Stimulated activated CD8-positive, alpha-beta memory T cell treated with anti-CD3 and anti-CD28 coated beads, Interleukin-2, amount 100 ng/mL, for 48 hours (primary cell): ENCODE measurements at places on chromosomes 2 and 18.

- DNase-seq, result no peak
Measured at GRCh38 chr18:36108196-36108595, 20.9 kb downstream of the SLC39A6 start.

GRCh38 chr2:309148-309953, 21.5 kb upstream of the ALKAL2 start:
- DNase-seq, result no peak

DNA sequence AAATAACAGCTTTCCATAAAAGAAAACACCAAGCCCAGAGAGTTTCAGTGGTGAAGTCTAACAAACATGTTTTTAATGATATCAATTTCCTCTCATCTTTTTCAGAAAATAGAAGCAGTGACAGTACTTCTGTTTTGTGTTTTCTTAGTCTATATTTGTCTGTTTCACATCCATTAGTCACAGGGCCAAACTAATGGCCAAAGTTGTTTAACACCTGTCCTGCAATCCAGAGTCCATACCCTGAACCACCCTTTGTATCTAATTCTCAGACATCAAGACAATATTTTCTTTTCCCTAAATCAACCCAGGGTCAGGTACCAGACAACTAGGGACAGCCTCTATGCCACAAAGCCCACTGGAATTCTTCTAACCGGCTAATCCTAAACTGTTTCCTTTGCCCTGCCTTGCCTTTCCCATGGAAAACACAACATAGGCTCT, 25.9 kb downstream of the TMSB10 start:
- no peak for DNase-seq

GRCh38 chr18:34329840-34330239, 105.1 kb upstream of the NOL4 start:
- DNase-seq, result no peak

GRCh38 chr18:7775843-7776242, 208.7 kb downstream of the PTPRM start:
- no peak for DNase-seq

GRCh38 chr2:30871440-30871839, 64.2 kb upstream of the CAPN13 start:
- DNase-seq, result no peak

GRCh38 chr2:158234497-158234896, 132.8 kb downstream of the UPP2 start:
- no peak for DNase-seq

DNA sequence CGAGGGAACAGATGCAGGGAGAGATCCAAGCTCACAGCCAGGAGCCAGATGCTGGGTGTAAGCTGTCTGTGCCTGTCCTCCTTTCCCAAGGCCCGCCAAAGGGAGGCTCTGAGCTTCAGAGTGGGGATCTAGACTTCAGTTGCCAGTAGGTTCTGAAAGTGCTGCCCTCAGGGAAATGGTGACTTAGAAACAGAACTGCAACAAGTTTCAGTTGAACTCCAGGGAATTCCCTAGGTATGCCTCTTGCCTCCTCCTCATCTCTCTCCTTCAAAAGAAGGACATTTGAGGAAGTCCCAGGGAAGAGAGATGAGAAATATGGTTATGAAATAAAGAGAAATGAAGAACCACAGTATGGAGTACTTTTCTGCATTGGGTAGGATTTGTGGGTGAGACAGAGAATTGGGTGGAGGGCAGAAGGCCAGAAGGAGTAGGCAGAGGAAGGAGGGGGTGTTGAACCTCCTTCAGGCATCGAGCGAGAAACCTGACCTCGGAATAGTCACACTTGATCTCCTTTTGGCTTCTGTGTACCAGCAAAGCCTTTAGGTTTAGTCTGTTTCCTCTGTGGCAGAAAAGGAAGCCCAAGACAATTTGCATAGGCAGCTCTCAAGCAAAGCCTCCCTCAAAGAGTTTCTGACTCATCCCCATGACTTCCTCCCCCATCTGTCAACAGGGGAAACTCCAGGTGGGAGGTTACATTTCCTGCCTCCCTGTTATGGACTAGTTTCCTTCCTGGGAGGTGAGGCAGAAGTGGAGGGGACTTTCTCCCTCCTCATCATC, 45.7 kb downstream of the QPCT start:
- no peak for DNase-seq

- no peak for DNase-seq
Measured at GRCh38 chr2:190947141-190947540, 66.5 kb downstream of the GLS start.

GRCh38 chr18:24342347-24342746, 55.3 kb downstream of the OSBPL1A start:
- no peak for DNase-seq

DNA sequence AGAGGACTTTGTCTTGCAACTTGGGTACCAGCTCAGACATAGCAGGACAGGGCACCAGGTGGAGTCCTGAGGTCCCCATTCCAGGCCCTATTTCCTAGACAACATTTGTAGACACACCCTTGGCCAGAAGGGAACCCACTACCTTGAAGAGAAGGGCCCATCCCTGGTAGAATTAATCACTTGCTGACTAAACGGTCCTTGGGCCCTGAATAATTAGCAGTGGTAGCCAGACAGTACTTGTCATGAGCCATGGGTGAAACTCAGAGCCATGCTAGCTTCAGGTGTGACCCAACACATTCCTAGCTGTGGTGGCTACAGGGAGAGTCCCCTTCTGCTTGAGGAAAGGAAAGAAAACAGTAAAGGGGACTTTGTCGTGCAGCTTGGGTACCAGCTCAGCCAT, 28.5 kb upstream of the ACTR2 start:
- DNase-seq, result no peak

GRCh38 chr2:45883603-45884000, 232.1 kb downstream of the PRKCE start:
- no peak for DNase-seq

DNA sequence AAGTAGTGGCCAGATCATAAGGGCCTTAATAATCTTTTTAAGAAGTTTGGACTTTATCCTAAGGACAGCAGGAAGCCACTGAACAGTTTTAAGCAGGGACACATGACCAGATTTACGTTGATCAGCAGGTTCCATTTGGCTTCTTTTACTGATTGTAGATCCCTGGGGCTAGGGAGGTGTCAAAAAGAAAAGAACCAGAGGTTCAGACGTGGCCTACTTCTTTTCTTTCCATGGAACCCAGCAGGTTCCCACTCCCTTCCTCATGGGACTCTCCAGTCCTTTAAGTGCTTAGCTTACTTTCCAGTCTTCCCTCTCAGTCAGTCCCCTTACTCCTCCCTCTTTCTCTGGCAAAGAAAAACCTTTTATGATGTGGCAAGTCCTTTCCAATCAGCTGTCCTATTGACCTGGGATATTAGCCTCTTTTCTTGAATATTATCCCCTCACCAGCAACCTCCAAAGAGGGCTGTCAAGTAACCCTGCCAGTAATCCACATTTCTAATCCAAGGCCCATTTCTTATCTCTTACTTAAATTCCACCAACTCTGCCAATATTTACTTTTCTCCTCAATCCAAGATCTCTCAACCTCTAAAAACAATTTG, 33.5 kb downstream of the NHEJ1 start:
- no peak for DNase-seq

GRCh38 chr2:42931146-42931817, 138.9 kb upstream of the HAAO start:
- no peak for DNase-seq

DNA sequence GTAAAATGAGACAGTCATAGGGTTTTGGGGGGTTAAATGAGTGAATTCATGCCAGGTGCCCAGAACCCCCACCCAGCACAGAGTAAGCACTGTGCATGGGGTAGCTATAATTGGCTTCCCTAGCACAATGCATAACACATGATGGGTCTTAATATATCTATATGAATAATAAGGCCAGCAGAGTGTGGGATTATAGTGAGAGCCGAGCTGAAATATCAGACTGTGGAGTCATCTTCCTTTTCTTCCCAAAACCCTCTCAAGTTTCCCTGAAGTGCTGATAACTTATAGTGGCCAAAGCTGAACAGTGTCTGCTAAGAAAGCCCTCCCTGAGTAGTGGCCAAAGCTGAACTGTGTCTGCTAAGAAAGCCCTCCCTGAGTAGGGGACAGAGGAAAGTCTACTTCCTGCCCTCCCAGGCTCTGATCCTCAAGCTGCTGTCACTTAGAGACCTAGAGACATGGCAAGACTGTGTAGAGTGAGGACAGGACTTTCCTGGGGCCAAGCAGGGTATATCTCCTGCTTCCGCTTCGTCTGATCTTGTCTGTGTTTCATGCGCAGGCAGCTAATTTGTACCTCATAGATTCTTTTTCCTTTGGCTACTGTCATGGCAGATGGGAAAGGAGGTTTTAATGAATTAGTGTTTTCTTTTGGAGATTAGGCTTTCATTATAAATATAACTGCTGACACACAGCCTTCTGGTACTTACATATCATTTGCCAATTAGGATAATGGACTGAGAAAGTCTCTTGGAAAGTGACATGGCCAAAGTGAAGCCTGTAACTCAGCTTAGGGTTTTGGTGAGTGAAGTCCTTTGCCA, 94.9 kb downstream of the FHOD3 start:
- no peak for DNase-seq

DNA sequence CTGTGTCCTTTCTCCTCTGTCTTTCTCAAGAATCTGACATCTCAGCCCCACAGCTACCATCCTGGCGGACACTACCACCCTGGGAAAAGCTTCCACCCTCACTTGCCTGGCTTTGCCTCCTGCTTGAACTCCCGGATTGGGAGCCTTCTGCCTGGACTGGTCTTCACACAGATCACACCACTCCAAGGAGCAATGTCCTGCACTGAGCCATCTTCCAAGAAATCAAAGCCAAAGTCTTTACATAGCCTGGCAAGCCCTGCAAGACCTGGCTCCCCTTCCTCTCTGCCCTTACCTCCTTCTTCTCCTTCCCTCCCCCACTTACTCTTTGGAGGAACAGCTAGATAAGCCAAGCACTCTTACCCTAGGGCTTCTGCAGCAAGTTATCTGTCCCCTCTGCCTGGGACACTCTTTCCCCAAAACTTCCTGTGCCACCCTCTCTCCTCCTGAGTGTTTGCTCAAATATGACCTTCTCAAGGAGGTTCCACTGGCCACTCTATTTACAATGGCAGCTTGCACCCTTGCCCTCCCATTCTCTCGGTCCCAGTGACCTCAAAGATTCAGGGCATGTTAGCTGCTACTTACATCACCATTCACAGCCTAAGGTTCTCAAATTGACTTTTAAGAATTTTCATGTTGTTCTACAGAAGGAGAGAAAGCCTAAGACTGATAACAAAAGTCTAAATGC, 9.7 kb downstream of the ATP8B1 start:
- DNase-seq, result no peak

GRCh38 chr2:27489118-27489497, 435 bp downstream of the IFT172 start:
- DNase-seq, result no peak
